ENCODE measurements at places on chromosomes 2 and 18.

- no peak for DNase-seq
Measured at GRCh38 chr2:96828874-96829273, 12.8 kb downstream of the CNNM3 start.

DNA sequence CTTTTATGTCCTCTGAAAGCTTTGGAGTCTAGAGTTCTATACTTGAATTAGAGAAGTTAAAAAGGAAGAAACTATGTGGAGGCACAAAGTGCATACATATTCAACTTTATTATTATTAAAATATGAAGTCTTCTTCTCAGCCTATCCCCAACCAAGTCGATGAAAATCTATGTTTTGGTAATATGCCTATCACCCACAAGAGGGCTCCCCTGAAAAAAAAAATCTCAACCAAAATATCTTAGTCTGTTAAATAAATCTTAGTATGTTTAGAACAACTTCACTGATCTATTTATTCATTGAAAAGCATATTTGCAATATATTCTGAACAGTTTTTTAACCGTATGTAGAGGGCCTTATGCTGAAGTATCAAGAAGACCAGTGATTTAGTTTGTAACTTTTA is 804.5 kb downstream of the TDRD15 start:
- no peak for DNase-seq

GRCh38 chr2:210445732-210446131 is 30.8 kb downstream of the LANCL1 start:
- no peak for DNase-seq

DNA sequence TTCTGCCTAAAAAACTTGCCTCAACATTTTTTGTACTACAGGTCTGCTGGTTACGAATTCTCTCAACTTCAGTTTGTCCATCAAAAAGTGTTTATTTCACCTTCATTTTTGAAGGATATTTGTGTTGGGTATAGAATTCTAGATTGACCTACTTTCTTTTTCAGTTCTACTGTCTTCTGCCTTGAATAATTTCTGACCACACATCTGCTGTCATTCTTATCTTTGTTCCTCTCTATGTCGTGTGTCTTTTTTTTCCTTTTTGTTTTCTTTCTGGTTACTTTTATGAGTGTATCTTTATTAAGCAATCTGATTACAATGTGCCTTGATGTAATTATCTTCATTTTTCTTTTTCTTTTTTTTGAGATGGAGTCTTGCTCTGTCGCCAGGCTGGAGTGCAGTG is 25.3 kb downstream of the ADCY3 start:
- no peak for DNase-seq

DNA sequence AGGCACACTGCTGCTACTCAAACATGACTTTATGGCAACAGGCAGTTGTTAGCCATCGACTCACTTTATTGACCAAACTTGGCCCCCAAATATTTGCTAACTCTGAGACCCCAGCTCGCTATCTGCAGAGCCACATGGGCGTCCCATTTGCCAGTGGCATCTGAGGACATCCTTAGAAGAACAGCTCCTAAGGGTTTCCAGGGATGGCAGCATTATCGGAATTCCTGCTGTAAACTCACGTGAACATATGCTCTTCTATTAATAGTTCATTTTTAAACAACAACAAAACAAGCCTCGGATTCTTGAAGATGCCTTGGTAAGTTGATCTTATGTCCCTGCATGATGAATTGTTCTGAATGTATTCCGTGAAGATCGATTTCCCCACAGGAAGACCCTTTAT is 181.0 kb downstream of the LDLRAD4 start:
- no peak for DNase-seq

DNA sequence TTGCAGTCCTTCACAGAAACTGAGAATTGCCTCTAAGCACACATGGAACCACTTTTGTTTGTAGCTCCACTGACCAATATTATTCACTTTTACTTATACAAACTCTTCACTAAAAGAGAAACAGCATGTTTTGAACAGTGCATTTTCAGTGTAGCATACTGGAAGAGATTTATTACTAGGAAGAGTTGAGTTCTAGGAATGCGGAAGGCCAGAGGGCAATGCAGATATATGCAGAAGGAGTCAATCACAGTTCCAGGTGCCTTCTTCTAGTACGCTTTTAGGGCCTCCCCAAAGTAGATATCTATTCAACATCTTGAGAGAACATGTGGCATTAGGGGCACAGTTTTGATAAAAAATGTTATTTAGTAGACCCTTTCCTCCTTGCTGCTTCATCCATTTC is 1654.0 kb upstream of the ZEB2 start:
- no peak for DNase-seq
